ENCODE measurements at places on chromosomes 1 and 21.
A peak's percentile ranks its signal among the peaks of the same experiment; 100 is the strongest.

GRCh38 chr1:195394567-195394966 lies 1213.7 kb downstream of the KCNT2 start:
- DNase-seq: no peak

- no peak for DNase-seq
Observed at GRCh38 chr1:186875896-186876835, 47.4 kb downstream of the PLA2G4A start.

- DNase-seq: no peak
Observed at GRCh38 chr1:59105548-59106507, 191.1 kb upstream of the FGGY start.

DNA sequence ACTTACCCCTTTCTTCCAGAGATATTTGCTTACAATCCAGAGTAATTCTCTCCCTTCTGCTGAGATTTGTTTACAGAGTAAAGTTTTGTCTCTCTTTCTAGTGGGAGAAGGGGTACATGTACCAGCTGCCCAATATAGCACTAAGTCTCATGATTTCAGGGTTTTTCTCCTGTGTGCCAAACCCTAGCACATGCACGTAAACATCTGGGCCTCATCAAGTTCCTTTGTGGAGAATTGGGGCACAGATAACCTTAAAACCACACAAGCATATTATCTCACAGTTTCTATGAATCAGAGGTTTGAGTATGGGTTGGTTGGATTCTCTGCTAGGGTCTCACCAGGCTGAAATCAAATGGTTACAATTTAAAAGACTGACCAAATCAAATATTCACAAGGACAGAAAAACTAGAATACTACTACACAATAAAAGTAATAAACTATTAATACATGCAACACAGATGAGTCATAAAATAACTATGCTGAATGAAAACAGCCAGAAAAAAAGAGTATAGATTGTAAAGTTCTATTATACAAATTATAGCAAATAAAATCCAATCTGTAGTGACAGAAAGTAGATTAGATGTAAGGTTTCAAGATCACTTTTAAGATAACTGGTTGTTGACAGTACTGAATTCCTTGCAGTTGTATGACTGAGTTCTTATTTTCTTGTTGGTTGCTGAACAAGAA lies 347.4 kb upstream of the PTBP2 start:
- DNase-seq: no peak

DNA sequence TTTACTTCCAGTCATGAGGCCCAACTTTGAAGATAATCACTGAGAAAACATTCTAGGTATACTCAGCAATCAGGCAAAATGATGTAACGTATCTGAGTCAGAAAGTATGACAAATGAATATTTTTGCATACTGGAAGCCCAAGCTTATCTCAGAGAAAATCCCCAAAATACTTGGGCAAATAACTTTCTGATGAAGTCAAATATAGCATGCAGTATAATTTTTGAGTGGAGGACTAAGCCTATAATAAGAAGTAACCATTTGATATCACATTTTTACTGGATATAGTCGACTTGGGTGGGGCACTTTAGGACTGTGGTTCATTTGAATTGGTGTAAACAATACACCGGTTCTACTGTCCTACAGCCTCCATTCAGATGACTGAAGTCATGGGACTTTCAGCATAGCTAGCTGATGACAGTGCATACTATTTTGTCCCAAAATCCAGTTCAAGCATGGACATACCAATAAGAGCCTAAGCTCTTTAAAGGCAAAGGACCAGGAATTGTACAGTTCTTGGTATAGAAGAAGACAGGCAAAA lies 2.3 kb upstream of the GADD45A start:
- peak; percentile 97 for DNase-seq

GRCh38 chr21:29072873-29073221 lies 601 bp downstream of the CCT8 start:
- no peak for DNase-seq

DNA sequence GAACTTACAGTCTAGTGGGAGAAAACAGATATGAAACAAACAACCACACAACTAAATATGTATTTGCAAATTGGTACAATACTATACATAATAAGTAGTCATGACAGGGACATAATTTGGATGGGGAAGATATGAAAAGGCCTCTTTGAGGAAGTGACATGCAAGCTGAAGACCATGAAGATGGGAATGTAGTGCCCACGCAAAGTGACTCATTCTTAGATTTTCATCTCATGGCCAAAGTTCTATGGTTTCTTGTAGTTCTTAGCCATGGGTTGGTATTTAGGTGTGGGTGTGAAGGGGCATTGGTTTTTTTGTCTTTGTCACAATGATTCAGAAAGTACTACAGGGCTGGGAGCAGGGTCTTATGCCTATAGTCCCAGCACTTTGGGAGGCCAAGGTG lies 105.4 kb upstream of the FAM78B start:
- DNase-seq: no peak

Data from RCC 7860 (cell line).